SW 1271 (cell line): ENCODE measurements at places on chromosomes 6 and 20.

DNA sequence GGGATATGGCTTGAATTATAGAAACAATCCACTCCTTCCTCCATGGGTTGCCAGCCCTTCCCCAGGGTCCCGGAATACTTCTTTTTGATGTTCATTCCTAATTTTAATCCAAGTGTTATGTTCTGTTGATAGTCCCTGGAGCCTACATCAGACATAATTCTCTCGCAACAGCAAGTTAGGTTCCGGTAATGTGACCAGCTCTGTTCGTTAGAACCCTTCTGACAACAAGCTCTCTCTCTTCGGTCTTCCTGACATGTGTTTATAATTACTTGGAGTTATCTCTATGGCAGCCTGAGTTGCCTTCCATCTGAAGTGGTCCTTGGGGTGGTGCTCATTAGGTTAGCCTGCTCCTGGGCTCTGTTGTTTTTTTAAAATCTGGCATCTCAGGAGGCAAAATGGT, 506.9 kb upstream of the JARID2 start:
- no peak for DNase-seq

GRCh38 chr20:58239216-58239615, 10.8 kb upstream of the ANKRD60 start:
- no peak for DNase-seq

- DNase-seq = no peak
Observed at GRCh38 chr20:24048024-24048611, 59.5 kb upstream of the GGTLC1 start.

DNA sequence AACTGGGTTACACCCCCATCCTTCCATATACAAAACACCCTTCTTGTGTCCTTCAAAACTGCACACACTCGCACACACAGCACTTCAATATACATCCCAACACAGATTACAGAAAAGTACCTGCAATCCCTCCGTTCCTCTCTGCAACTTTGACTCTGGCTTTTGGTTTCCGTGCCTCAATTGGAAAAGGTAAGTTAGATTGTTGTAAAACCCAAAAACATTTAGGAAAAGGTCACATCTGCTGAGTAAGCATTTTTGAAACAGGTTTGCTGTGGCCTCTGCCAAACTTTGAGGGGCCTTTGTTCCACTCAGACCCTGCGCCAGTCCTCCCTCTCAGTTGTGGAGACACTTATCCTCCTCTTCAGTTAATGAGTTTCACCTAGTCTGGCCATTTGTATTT, 4.2 kb downstream of the NKX2-4 start:
- no peak for DNase-seq

DNA sequence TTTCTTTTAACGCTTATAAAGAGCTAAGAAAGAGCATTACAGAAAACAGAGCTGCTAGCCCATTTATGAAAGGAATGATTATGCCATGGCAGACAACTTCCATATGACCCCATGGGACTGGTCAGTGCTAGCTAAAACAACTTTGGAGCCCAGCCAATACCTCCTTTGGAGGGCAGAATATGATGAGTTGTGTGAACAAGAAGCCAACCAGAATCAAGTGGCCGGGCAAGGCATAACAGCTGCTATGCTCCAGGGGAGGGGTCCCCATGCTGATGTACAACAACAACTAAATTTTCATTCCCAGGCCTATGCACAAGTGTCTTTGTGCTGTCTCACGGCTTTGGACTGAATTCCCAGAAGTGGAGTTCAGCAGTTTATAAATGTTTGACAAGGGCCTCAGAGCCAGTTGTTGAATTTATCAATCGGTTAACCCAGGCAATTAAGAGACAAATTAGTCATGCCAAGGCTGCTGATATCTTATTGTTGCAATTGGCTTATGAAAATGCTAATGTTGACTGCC, 65.0 kb upstream of the ASCC3 start:
- DNase-seq = no peak

GRCh38 chr6:17501982-17502704, 98.0 kb upstream of the FAM8A1 start:
- no peak for DNase-seq

DNA sequence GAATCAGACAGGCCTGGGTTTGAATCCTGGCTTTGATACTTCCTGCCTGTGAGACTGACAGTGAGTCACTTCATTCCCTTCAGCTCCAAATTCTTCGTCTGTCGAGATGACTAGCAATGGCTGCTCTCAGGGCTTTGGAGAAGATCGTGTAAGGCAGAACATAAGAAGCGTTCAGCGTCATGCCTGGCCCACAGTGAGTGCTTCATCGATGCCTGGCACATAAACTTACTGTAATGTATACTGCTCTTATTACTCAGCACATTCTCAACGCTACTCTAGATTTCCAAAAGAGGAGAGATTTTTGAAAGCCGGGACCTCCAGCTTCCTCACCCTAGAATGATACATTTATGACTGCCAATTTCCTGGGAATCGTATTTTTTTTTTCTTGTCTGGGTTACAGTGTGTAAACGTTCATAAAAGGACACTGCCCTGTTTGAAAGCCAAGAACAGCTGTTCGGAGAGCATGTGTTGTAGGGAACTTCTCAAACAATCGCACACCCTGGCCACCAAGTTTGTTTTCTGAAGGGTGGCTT, 16.2 kb upstream of the BCAS1 start:
- DNase-seq = no peak

- no peak for DNase-seq
Observed at GRCh38 chr20:62387219-62387913, 463 bp downstream of the RPS21 start.

DNA sequence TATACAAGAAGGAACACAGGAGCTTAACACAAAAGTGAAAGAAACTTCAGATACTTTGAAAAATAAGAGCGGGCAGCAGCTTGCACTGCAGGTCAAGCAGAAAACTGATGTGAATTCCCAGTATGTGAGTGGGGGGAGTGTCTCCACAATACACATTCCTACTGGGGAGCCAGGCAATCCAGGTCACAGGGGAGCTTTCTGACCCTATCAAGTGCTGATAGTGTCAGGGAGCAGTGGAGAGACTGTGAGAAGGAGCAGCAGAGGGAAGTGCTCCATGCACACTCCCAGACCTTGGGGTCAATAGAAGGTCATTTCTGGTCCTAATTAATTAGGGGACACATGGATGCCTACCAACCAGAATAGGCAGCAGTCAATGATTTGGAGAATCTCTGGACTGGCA, 59.4 kb downstream of the PDSS2 start:
- no peak for DNase-seq

DNA sequence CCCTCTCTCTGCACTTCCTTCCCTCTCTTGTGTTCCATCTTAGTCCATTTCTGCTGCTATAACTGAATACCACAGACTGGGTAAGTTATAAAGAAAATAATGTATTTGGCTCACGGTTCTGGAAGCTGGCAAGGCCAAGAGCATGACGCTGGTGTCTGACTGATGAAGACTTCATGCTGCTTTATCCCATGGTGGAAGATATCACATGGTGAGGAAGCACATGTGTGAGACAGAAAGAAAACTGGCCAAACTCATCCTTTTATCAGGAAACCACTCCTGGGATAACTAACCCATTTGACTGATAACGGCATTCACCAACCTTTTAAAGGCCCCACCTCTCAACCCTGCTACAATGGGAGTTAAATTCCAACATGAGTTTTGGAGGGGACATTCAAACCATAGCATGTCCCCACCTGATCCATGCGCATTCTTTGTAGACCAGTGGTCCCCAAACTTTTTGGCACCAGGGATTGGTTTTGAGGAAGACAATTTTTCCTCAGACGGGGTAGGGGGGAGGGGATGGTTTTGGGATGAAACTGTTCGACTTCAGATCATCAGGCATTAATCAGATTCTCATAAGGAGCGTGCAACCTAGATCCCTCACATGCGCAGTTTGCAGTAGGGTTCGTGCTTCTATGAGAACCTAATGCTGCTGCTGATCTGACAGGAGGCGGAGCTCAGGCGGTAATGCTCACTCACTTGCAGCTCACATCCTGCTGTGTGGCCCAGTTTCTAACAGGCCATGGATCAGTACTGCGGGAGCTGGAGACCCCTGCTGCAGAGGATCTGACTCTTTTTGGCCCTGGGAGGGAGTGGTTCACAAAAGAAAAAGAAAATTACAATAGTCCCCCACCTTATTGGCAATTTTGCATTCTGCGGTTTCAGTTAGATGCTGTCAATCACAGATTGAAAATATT, 71.7 kb upstream of the RNF24 start:
- DNase-seq = no peak

DNA sequence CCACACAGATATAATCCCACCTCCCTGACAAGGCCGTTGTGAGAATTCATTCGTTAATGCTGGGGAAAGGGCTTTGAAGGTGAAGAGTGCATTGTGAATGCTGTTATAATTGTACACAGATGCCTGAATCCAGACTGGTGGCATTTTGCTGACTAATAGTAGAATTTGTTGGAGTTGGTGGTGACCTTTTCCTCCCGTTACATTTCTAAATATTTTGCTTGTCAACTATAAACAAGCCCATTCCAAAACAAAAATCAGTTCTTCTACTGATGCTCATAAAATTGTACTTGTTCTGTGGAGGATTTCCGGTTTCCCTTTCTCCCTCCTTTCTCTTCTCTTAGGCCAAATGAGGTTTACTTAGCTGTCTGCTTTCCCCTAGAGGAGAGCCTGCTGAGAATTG, 253.1 kb upstream of the SUPT3H start:
- no peak for DNase-seq

DNA sequence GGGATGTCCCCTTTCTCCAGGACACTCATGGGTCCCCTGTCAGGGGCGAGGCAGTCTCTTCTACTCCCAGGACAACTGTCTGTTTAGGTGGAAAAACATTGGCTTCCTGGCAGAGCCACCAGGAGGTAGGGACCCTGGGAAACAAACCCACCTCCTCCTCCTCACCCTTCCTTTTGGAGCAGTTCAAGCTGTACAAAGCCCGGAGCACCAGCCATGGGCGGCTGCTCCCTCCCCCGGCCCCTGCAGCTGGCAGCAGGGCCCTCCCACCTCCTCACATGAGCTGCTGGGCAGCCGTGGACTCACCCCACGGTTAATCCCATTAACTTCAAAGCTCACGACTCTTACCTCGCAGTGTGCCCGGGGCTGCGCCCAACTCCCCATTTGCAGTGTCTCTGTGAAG, 48.6 kb downstream of the CDH4 start:
- no peak for DNase-seq

GRCh38 chr20:24718696-24719095, 230.4 kb upstream of the CST7 start:
- DNase-seq = no peak

DNA sequence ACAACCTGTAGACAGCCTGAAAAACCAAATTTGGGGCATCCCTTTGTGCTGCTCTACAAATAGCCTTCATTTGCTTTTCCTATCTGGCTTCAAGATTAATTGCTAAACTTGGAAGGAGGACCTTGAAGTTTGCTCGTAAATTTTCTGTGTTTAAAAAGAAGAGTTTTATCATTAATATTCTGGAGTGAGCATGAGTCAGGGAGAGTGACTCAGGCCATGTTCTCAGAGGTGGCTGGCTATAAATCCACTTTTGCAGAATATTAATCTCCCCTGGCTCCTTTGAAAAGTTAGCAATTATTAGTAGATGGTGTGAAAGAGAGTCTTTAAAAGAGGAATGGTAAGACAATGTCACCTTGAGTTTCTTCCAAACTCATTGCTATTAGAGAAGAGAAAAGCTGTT, 91.0 kb downstream of the ANKEF1 start:
- DNase-seq = no peak

DNA sequence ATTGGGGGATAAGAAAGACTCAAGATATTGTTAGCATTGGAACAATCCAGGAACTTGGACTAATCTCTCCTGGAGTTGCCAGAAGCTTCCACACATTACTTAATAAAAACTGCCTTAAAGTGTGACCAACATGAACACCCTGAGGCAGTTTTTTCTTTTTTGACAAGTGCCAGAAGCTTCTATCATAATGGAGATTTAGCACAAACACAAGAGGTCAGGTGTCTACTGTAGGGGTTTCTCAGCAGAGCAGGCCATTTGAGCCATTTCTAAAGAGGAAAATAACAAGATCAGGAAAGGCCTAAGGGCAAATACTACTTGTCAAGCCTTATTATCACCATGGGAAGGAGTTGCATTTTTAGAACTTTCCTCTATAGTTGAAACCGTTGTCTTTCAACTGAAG, 361.5 kb downstream of the EPM2A start:
- DNase-seq = no peak

- no peak for DNase-seq
Observed at GRCh38 chr20:1299522-1299921, 29.4 kb downstream of the SDCBP2 start.

GRCh38 chr6:30615958-30616810, 859 bp downstream of the PPP1R10 start:
- DNase-seq = peak; percentile 59

GRCh38 chr6:25173246-25173645, 105.9 kb upstream of the CARMIL1 start:
- DNase-seq = no peak

DNA sequence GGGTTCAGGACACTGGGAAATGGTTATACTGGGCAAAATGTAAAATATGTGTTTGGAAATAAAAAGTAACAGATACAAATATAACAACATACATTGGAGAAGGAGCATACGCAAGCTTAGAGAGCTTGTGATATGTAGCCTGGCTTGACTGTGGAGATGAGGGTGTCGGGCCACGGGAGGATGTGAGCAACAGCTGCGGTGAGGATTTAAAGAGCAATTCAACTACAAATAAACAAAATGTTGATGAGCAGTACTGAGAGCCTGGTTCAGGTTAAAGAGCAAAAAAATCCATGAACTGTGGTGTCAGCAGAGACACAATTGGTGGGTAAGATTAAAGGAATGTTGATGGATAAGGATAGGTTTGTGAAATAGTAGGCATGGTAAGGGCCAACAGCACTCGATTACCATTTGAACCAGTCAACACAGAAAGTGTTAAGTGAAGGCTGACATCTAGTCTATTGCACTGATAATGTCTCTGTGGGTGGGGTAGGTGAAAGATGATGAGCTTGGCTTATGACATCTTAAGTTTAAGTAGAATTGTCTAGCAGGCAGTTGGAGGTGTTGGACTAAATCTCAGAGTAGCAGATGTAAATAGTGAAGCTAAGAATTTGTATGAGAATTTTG, 723.2 kb downstream of the EPM2A start:
- DNase-seq = no peak

- DNase-seq = no peak
Observed at GRCh38 chr6:41654151-41654697, 16.0 kb downstream of the MDFI start.

DNA sequence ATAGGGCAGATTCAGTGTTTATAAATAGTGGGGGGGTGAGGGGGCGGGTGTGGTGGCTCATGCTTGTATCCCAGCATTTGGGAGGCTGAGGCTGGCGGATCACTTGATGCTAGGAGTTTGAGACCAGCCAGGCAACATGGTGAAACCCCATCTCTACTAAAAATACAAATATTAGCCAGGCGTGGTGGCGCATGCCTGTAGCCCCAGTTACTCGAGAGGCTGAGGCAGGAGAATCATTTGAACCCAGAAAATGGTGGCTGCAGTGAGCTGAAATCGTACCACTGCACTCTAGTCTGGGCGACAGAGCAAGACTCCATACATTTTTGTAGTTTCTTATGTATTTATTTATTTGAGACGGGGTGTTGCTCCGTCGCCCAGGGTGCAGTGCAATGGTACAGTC, 109.0 kb upstream of the ZNF217 start:
- DNase-seq = no peak
